Activated naive CD8-positive, alpha-beta T cell treated with anti-CD3 and anti-CD28 coated beads, Interleukin-2, amount 50 U/mL, for 16 hours (primary cell): ENCODE measurements at places on chromosomes 3 and 15.

DNA sequence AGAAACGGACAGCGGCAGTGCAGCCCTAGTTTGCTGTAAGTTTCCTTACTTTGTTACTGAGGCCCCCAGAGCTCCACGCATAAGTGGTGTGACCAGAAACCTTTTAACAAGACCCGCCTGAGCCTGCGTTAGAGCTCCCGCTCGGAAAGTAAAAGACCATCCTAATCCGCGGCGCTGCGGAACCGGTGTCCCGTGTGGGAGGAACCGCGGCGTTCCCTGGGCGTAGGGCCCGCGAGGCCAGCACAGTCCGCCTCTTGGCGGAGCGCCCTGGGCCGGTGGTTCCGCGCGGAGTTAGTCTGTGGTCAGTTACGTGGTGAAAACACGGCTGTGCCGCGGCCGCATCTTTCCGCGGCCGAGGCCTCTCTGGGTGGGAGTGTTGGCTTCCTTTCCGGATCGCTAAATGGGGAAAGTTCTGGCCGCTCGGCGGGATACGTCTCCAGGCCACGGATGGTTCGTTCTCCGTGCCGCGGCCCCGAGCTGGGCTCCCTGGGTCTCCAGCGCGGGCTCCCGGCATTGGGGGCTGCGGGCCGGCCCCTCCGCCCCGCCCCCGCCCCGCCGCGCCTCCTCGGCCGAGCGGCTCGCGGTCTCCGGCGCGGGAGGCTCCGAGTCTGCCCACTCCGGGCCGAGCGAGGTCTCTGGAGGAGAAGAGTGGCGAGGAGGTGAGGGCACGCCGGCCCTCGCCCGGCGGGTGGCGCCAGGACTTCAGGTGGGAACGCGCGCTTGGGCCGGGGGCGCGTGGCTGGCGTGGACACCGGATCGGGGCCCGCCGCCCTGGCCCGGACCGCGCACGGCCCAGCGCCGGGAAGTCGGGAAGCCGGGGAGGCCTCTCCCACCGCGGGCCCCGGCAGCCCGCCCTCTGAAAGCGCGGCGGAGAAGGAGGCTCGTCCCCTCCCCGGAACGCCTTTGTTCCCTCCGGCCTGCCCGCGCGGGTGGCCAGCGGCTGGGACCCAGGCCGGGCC is 754 bp downstream of the B3GNT5 start:
- DNase-seq: no peak

GRCh38 chr3:28867836-28868235 is 413.0 kb upstream of the RBMS3 start:
- no peak for DNase-seq

DNA sequence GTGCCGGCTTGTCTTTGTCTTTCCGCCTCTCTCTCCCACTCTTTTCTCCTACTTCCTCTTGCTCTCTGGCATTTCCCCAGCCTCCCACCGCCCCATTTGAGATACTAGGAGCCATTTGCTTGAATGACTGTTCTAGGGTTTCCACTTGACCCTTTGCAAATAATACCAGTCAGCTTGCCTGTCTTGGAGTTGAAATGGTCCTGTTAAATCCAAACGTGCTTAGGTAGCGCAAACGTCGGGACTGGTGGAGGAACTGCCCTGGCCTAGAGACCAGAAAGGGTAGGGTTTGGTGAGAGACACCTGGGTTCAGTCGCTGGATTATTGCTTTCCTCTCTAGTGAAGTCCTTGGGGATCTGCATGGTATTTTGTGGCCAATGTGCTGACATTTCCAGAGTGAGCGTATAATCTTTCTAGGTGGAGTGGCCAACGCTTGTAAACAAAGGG is 10.6 kb downstream of the ZIC1 start:
- DNase-seq: no peak

DNA sequence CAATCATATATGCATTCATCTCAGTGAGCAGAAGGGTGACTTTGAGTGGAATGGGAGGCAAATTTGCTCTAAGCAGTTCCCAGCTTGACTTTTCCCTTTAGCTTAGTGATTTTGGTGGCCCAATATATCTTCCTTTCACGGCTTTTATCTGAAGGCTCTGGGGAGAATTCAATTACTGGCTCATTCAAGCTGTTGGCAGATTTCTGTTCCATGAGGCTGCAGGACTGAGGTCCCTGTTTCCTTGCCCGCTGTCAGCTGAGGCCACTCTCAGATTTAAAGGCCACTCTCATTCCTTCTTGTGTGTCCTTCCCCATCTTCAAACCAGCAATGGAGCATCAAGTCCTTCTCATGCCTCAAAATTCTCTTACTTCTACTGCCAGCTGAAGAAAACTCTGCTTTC is 170.4 kb upstream of the ATP10A start:
- no peak for DNase-seq

DNA sequence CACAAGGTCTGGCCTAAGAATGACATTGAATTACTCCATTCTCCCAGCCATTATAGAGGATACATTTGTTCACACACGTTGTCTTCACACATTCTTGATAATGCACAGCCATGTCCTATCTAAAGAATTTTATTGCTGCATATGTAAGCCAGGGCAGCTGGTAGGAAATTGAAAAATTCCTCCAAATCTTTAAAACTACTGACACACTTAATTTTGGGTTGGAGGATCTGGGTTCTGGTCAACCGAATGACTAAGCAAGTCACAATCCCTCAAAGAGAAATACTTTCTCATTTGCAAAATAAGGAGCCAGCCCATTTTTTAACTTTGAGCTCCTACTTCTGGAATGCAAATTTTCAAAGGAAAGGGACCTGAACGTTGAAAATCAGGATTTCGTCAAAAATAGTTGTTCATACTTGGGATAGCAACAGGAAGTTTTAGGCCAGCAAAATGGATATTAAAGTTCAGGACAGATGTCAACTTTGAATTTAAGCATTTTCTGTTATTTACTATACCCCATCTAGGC is 638.3 kb downstream of the NTRK3 start:
- DNase-seq: no peak

GRCh38 chr3:64686446-64686908 is 1.3 kb downstream of the ADAMTS9 start:
- no peak for DNase-seq

DNA sequence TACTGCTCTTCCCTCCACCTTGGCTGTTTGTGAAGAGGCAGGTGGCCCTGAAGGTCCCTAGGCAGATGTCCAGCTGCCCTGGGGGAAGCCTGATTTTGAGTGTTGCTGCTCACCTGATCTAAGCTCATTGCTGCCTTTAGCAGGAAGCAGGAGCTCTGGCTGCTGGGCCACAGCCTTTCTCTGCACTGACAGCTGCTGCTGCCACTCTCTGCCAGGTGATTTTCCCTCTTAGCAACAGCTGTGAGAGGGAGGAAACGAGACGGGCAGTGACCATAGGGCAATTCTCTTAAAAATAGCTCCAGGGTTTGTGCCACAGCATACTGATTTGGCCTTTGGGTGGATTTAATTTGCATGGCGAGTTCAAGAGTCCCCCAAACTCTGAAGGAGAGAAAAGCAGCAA is 415.8 kb upstream of the SEMA6D start:
- DNase-seq: no peak

DNA sequence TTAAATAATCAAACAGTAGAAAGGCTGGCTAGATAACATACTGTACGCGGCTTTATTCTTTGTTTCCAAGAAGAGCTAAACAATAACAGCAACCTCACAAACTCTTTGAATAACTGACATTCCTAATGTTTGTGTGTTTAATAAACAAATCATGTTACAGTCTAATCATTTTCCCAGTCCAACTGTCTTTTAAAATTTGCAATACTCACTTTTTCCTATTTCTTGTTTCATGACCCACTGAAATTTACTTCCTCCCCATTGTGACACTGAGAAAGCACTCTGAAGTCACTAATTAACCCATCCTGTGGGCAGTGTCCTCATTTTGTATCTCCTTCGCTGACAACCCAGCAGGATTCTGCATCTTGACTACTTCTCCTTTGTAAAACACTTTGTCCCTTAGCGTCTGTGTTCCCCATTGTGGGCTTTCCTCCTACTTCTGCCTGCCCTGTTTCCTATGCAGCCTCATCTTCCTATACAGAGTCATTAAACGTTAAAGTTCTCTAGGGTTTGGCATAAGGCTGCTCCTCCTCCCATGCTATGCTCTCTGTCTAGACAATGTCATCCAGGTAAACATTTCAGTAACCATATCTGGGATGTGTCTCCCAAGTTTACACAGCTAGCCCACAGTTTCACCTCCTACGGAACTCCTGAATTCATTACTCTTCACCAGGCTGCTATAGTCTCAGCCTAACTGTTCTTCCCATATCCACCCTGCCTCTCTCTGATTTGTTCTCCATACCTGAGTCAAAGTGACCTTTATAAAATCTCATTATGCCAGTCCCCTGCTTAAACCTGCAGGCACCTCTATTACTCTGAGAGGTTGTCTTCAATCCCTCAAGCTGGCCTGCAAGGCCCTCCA is 148.9 kb downstream of the GREM1 start:
- DNase-seq: no peak

- no peak for DNase-seq
Measured at GRCh38 chr3:22326305-22326704, 575.3 kb upstream of the ZNF385D start.

- DNase-seq: no peak
Measured at GRCh38 chr15:83208367-83208661, 691 bp upstream of the HDGFL3 start.

GRCh38 chr15:37837276-37837675 is 97.2 kb upstream of the TMCO5A start:
- DNase-seq: no peak

DNA sequence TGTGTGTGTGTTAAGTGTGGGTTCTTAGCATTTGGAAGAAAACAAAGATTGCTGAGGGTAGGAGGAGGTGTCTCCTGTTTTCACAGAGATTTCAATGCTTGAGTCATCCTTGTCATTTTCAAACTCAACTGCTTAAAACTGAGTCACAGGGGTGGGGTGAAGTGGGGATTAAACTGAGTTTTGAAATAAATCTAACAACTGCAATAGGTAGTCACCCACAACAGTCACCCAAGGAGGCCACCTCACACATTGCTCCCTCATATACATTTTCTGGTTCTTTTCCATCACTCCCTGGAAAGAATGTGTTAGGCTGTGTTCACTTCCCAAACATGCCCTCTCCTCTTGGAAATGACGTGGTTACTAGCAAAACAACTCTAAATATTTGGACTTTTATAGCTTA is 187.7 kb upstream of the CMC1 start:
- DNase-seq: peak; percentile 3

DNA sequence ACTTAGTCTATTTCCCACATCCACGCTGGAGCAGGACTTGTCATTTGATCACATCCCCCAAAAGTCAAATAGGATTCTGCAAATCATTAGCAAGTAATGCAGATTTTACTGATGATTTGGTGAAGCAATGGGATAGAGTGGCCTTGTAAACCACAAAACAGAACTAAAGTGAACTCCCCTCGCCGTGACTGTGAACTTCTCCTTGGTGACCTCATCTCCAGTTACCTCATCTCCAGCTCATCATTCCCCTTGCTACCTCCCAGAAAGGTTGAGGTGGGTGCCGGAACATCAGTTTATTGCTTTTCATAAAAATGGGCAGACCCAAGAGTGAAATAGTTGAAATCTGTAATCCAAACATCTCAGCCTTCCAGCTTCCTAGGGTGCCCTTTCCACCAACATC is 36.7 kb upstream of the ADPGK start:
- DNase-seq: no peak

DNA sequence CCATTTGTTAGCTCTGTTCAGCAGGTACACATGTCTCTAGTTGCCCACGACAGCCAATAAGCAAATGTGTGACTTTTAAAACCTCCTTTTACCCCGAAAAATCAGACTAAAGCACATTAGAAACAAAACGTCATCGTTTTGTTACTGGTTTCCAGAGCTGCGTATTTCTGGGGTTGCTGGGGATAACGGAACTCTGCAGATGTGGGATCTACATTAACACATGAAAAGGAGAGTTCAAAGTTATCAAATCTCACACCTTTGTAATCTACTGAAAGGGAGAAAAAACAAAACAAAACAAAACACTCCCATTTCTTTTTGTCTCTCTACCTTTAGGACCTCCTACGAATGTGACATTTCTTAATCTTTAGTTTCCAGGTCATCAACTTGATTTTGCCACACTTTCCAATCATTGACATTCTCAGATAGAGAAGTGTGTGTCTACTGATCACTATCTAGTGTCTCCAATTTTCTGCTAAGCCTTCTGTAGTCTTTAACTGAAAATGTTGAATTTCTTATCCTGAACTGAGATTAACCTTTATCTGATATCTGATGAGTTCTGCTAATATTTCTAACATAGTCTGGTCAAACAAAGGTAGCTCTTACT is 93.0 kb upstream of the TSPAN3 start:
- no peak for DNase-seq

GRCh38 chr3:143832433-143832832 is 15.8 kb downstream of the SLC9A9 start:
- DNase-seq: no peak

DNA sequence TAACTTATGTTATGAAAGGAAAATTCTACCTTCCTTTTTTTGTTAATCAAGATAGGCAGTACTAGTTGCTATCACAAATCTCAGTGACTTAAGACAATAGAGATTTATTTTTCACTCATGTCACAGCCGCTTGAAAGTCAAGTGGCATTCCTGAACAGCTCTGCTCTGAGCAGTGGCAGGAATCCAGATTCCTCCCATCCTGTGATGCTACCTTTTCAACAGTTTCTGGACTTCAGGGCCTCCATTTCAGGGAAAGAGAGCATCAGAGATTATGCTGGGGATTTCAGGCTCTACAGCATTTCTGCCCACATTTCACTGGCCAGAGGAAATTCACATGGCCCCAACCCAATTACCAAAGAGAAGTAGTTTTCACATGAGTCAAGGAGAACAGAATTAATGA is 83.4 kb downstream of the IL1RAP start:
- DNase-seq: no peak

DNA sequence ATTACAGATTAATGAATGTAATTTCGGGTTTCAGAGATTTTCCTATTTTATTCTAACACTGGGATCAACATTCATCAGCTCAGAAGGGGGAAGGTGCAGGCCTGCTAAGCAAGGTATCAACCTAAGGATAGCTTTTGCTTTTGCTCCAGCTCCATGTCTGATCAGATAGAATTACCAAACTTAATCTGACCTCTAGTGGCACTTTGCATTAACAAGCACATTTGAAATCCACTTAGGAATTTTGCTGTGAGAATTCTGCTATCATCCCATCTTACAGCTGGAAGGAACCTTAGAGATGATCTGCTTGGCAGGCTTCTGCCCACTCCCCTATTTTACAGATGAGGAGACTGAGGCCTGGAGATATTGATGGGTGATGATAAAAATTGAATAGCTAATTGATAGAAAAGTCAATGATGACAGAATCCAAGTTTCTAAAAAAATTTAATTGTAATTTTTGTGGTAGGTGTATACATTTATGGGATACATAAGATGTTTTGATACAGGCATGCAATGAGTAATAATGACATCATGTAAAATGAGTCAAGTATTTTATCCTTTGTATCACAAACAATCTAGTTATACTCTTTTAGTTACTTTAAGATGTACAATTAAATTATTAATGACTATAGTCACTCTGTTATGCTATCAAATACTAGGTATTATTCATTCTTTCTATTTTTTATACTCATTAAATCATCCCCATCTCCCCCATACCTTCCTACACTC is 209.2 kb upstream of the ZPLD1 start:
- no peak for DNase-seq

- no peak for DNase-seq
Measured at GRCh38 chr3:125003369-125003853, 52.4 kb downstream of the HEG1 start.
